Effector CD4-positive, alpha-beta T cell (primary cell): ENCODE measurements at places on chromosomes 16 and 17.

DNA sequence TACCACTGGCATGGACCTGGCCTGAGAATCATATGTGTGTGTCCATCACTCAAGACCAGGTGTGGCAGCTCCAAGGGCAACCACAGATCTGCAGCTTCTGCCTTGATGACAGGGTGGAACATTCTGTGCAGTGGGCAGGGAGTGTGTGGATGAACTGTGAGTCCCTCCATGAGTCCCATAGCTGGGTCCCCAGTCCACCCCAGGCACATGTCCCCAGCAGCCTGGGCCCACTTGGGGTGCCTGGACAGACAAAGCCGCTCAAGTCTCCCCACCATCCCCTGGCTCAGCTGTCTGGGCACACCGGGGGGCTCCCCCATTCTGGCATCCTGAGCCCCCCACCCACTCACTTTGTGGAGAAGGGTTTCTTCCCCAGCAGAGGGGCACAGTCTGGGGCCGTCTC, 4.6 kb upstream of the KRT16 start:
- DNase-seq, result no peak

DNA sequence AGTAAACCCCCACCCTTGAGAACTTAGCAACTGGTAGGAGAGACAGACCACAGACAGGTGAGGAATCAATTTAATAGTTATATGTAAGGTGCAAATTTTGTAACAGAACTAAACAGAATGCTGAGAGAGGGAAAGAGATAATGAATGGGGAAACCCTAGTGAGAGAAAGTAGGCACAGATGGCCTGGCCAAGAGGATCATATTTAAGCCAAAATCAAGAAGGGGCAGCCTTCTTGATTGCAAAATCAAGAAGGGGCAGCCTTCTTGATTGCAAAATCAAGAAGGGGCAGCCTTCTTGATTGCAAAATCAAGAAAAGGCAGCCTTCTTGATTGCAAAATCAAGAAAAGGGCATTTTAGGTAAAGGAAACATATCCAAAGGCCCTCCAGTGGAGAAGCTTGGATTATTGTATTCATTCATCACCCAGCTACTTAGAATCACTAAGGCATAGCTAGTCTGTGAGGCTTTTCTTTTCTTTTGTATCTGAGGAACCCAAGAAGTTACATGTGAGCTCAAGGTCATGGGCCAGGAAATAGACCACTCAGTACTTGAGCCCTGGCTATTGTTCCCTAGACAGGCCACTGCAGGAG, 190.6 kb downstream of the CYLD start:
- DNase-seq, result no peak

- DNase-seq, result no peak
Measured at GRCh38 chr16:4787627-4788482, at the start of gene SEPTIN12. Gene SEPTIN12, minus strand, starts transcription at chr16:4788345. Its CDS starts 700 bp downstream, at chr16:4787645.

GRCh38 chr16:68529608-68529930, 9.5 kb upstream of the ZFP90 start:
- DNase-seq, result no peak

- no peak for DNase-seq
Measured at GRCh38 chr17:50952013-50952412, 85.9 kb upstream of the TOB1 start.

DNA sequence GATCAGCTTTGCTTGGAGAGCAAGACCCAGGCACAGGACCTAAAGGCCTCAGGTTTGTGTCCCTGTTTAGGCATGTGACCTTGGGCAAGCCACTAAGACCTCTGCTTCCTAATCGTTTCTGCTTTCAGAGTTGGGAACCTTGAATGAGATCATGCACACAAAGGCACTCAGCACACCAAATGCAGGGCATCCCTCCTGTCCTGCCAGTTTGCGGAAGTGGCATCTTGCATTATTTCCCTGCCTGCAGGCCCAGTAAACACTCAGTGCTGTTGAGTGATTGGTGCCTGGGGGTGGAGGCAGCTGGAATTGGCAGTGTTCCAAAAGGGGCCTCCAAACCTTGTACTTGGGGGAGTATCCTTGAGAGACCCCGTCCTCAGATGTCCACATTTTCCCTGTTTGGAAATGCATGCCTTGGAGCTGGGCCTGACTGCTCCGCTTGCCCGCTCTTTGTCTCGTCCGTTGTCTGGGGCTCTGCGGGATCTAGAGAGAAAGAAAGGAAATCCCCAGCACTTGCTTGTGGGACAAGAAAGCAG, 28.7 kb downstream of the MRM1 start:
- no peak for DNase-seq

DNA sequence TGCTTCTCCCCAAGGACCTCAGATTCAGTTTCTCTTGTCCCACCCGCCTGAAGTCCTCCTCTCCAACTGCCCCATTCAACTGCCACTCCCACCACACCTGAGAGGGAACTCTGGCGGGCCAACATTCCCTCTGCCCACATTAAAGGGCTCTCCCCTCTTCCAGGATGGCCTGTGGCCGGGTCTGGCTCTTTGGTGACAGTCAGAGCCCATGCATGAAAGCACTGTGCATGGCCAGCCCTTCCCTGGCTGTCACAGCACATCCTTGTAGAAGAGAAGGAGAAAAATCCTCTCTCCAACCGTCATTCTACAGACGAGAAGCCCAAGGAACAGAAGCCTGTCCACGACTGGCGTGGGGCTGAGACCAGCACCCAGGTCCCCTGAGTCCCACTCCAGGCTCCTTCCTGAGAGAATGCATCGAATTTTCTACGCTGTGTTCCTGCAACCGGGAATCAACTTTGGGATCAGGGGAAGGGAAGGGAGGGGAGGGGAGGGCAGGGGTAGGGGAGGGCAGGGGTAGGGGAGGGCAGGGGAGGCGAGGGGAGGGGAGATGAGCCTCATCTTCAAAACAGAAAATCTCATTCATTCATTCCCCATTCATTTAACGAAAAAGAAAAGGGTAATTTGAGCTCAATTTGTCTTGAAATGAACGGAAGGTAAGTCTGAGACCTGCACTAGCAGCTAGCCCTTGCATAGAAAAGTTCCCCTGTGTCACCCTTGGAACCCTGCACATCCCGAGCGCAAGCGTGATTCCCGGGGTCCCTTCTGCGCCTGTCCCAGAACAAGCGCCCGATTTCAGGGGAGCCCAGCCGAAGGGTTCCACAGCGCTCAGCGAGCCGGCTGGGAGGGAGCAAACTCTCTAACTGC, at the start of gene ABCC12:
TSS of gene ABCC12 (minus strand) at position 68 of the 864 bp plus-strand sequence. CDS start 9,569 bp downstream, outside the sequence.
- no peak for DNase-seq
